ENCODE measurements at places on chromosomes 7 and 10. TPM values are rescaled to one million over a fixed set of nuclear protein-coding genes. Genes with fewer than 3 reads are reported as not detected.

The TUBB8 gene
- total RNA-seq: 0.33 TPM

The CYP2C8 gene
- not detected for total RNA-seq

The LIPK gene
- not detected for total RNA-seq

The FAM25G gene
- total RNA-seq: not detected

The FAM241B gene
- total RNA-seq: 6.1 TPM

The MKX gene
- 3.0 TPM for total RNA-seq

The CALML5 gene
- not detected for total RNA-seq

The CALN1 gene
- total RNA-seq: not detected

The PTPRZ1 gene
- total RNA-seq: not detected

The NAT16 gene
- not detected for total RNA-seq

The RAMP3 gene
- total RNA-seq: not detected

The RNF32 gene
- total RNA-seq: 0.13 TPM

The SPDYE2B gene
- not detected for total RNA-seq

Measured in mesangial cell (primary cell).